ENCODE measurements at places on chromosomes 12 and 14.

DNA sequence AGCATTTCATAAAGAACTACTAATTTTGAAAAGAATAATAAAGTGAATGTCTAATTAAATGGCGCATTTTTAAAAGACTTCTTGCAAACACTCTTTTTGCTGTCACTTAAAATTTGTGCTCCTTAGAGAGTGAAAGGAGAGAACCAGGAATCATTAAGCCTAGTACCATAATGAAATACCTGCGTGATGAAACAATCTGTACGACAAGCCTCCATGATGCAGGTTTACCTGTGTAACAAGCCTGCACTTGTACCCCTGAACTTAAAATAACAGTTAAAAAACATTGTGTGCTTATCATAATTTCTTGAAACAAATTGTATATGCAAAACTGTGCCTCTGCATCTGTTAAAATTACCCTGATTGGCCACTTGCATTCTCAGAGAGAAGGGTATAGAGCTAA is 108.1 kb downstream of the MGAT4C start:
- H3K36me3 ChIP-seq: no peaks in the 10 kb centered on the region
- no peak overlapping the region for H3K27ac ChIP-seq
- H3K27me3 ChIP-seq: no peaks in the 10 kb centered on the region
- H3K4me3 ChIP-seq: no peak overlapping the region

- no peak overlapping the region for H3K27ac ChIP-seq
- H3K27me3 ChIP-seq: no peaks in the 10 kb centered on the region
- no peak for DNase-seq
- H3K36me3 ChIP-seq: no peaks in the 10 kb centered on the region
- no peaks in the 10 kb centered on the region for H3K4me1 ChIP-seq
These were observed 689.8 kb downstream of the SLC6A15 start for GRCh38 chr12:84222841-84223240.

DNA sequence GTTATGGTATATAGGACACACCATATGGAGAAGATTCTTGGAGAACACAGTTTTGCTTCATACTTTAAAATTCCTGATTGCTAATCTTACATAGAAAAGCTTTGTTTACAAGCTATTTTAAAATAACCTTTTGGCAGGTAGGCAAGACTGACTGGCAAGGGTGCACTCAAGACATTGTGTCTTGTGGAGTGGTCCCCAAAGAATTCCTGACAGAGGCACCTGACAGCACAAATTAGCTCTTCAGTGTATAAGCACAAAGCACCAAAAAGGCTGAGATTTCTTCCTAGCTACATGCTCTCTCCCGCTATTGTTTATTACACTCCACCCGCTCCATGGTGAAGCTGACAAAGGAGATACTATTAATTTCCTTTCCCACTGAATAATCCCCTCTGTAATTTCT is 139.4 kb downstream of the MON2 start:
- DNase-seq: no peak
- no peaks in the 10 kb centered on the region for H3K27me3 ChIP-seq
- peaks cover 1% of the 10 kb centered on the region for H3K4me1 ChIP-seq
- peak overlapping the region; percentile 1 for H3K4me3 ChIP-seq
- H3K36me3 ChIP-seq: no peaks in the 10 kb centered on the region

- no peaks in the 10 kb centered on the region for H3K4me1 ChIP-seq
- H3K4me3 ChIP-seq: no peak overlapping the region
- H3K27ac ChIP-seq: no peak overlapping the region
These were observed 3.5 kb downstream of the TBPL2 start for GRCh38 chr14:55436931-55437330.

DNA sequence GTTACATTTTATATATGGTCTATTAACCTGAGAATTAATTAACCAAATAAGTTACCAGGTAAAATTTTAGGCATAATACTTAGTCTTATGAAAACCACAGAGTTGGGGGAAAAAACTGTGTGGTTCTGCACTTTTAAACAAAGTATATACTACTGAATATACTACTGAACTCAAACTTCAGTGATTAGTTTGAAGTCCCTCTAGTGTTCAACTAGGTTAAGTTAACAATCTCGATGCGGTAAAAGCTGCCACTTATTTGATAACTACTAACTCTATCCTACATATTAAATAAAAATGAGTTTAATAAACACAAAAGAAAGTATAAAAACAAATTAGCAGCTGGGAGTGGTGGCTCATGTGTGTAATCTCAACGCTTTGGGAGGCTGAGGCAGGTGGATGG is 56.7 kb downstream of the MED13L start:
- DNase-seq: no peak
- no peak overlapping the region for H3K4me3 ChIP-seq
- H3K4me1 ChIP-seq: peaks cover 14% of the 10 kb centered on the region
- no peak overlapping the region for H3K27ac ChIP-seq

- H3K27ac ChIP-seq: no peak overlapping the region
- no peak overlapping the region for H3K4me3 ChIP-seq
- no peaks in the 10 kb centered on the region for H3K36me3 ChIP-seq
- H3K4me1 ChIP-seq: no peaks in the 10 kb centered on the region
- H3K27me3 ChIP-seq: no peaks in the 10 kb centered on the region
These were observed 225.0 kb downstream of the LRIG3 start for GRCh38 chr12:58695263-58695662.

GRCh38 chr12:21169878-21170472 is 39.0 kb downstream of the SLCO1B1 start:
- H3K4me1 ChIP-seq: no peaks in the 10 kb centered on the region
- H3K27ac ChIP-seq: no peak overlapping the region
- no peaks in the 10 kb centered on the region for H3K27me3 ChIP-seq
- H3K36me3 ChIP-seq: no peaks in the 10 kb centered on the region
- no peak for DNase-seq

Data from ovary (tissue), 10 donors.